HepG2 (cell line): ENCODE measurements at places on chromosomes 7 and 10.

- peak; percentile 10 for DNase-seq
These were observed 31.6 kb downstream of the IL15RA start for GRCh38 chr10:5945561-5946418.

DNA sequence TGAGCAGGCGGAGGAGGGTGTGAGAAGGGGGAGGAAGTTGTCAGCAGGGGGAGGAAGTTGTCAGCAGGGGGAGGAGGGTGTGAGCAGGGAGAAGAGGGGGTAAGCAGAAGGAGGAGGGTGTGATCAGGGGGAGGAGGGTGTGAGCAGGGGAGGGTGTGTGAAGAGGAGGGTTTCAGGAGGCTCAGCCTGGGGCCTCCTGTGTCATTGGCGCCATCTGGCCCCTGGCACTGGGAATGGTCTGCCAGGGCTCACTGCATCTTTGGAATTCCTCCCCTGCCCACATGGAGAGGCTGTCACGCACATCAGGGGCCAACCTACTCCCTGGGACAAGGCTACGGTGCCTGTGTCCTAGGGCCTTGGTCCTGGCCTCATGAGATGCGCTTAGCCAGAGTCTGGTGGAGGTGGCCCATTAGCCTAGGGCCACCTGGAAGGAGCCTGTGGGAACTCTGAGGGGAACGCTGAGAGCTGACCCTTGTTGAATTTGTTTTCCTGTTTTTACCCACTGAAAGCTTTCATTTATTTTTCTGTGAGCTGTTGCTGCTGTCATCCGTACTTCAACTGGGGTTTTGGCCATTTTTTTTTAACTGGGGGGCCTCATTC is 18.0 kb downstream of the CAMK2B start:
- DNase-seq: peak; percentile 16

GRCh38 chr10:87541114-87541513 is 36.4 kb downstream of the MINPP1 start:
- DNase-seq: no peak

DNA sequence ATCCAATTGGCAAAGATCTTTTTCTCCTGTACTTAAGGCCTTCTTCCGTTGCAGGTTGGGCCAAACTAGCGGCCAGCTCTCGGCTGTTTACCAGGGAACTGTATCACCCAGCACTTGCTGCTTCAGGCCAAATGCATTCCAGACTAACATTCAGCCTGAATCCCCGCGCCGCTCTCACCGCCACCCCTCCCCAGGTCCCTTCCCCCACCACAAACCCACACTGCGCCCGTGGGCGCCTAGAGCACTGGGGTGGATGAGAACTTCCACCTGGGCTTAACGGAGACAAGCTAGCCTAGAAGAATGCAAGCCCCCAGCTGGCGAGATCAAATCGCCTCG is 676 bp downstream of the TCAF1 start:
- peak; percentile 25 for DNase-seq

DNA sequence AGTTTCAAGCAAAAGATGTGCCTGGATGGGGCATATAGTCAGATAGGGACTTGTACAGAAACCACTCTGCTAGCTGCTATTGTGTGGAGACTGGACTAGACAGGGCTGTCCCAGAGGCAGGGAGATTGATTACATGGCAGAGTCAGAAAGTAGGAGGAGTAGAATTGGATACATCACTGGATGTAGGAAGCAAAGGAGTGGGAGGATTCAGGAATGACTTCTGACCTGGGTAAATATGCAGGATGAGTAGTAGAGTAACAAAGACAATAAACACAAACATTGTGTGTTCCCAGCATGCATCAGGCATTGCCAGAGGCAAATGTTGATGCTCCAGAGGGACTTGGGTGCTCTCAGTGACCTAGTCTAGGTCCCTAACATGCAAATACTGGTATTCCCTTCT is 30.9 kb upstream of the MAT1A start:
- peak; percentile 39 for DNase-seq

DNA sequence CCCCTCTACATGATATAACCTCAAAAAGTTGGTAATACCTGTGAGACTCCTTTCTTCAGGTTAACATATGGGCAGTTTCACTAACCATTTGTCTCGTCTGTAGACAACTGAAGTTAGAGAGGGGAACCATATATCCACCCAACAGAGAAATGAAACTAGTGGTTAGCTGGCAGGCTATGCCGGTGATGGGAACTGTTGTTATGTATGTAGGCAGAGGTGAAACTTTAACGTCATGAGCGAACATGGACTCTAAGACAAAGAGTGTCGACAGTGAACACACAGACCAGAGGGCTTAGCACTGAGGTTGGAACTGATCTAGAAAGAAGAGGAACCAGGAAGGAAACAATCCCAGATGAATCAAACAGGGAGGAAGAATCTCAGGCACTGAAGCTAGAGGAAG is 112.4 kb downstream of the ELMO1 start:
- no peak for DNase-seq

DNA sequence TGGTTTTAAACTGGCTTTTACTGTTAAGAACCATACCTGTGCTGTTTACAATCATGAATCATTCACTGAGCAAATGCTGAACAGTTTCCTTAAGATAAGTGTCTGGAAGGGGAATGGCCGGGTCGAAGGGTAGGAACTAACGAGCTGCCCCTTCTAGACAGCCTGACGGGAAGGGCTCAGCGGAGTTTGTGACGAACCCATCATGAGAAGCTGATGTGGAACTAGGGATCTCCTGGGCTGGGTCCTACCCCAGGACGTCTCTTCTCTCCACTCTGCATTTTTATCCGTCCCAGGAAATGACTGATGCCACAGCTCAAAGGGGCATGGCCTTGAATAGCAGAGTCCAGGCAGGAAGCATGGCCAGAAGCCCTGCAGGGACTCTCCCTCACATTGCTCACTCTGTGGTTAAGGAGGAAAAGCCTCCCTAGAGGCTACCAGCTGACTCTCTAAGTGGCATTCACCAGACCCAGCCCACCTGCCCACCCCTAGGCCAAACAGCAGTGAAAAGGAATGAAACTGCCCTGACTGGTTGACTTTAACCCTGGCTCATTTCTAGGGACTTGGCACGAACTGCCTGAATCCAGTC is 112.0 kb downstream of the PFKFB3 start:
- DNase-seq: no peak

GRCh38 chr10:75506930-75507329 is 75.5 kb downstream of the LRMDA start:
- DNase-seq: no peak

DNA sequence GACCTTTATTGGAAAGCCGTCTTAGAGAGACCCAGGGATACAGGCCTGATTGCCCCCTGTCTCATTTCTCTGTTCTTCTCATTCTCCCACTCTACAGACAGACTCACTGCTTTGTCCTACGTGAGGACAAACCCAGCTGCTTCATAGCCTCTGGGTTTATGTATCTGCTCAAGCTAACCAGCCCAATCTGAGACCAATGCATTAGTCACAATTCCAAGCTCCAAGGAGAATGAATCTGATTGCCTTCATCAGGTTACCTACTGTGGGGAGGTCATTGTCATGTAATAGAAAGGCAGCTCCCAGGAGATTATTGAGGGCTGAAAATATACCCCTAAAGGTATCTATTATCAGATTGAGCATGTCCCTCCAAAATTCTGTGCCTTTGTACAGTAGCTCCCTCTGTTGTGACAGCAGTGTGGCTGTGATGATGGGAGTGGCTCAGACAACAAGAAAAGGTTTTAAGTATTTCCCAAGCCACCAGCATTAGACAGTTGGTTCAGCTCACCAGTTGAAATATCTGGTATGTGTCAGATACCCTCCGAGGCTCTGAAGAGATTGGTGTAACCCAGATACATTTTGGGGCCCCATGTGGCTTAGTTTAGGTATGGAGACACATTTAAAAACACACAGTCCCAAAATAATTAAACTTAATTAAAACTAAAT is 123.1 kb upstream of the EEPD1 start:
- DNase-seq: no peak

- no peak for DNase-seq
These were observed 99.2 kb downstream of the HECW1 start for GRCh38 chr7:43211693-43212092.

DNA sequence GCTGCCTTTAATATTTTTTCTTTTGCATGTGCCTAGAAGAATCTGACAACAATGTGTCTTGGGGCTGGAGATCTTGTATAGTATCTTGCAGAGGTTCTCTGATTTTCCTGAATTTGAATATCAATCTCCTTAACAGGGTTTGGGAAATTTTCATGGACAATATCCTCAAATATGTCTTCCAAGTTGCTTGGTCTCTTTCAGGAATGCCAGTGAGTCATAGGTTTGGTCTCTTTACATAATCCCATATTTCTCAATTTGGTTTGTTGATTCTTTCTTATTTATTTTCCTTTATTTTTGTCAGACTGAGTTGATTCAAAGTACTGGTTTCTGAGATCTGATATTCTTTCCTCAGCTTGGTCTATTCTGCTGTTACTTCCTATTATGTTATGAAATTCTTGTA is 208.7 kb upstream of the GLI3 start:
- DNase-seq: no peak

- no peak for DNase-seq
These were observed 117.7 kb downstream of the ELFN1 start for GRCh38 chr7:1787681-1788235.

DNA sequence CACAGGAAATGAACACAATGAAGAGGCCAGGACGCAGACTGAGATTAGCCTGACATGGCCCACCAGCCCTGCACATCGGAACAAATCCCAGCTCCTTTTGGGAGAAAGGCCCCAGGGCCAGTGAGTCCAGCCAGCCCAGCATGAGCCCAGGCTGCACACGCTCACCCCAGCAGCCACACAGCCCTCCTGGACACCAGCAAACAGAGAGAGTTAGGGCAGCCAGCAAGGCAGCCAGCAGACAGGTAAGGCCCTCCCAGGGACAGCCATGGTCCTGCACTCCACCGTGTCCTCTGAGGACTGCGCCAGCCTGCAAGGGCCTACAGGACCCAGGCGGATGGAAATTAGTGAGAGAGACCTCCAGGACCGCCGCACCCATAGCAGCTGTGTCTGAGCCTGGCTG is 8.1 kb upstream of the GRID1 start:
- DNase-seq: no peak

DNA sequence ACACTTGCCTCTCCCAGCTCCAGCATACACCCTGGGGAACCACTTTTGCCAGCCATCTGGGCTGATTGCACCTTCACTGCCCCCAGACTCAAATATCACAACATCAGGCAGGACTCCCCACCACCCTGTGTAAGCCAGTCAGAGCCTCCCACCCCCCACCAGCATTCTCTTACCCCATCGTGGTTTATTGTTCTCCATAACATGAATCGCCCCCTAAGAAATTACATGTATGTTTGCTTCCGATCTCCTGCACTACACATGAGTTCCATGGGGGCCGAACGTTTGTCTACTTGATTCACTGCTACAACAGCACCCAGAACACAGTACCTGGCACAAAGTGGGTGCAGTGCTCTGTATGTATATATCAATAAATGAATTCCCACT is 39.4 kb downstream of the CREB3L2 start:
- no peak for DNase-seq

- no peak for DNase-seq
These were observed 295.6 kb downstream of the AUTS2 start for GRCh38 chr7:69893906-69894305.

DNA sequence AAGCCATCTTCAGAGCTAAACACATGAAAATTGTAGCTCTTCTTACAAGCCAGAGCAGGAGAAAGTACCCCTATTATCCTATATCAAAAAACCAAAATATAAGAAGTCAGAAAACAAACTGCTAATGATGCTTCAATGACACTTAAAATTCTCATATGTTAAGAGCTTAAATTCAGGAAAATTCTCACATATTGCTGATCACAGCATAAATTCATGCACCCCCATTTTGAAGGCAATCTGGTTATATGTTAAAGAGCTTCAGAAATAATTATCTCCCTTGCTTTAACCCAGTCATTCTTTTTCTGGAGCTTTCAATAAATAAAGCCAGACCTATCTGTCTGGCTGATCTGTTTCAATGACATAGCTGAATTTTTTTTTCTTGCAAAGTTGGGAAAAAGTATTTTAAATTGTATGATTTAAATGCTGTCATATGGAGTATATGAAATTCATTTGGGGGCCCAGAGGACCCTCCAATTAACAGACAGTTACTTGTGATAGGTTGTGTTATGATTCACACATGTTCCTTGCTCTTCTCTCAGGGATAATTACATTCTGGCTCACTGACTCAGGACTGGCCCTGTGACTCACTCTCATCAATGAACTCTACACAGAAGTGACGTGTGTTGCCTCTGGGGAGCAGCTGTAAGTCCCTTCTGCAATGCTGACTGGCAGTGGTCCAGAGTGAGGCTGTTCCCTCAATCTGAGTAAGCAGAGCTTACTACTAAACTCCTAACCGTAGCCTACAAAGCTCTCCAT is 85.2 kb downstream of the HGF start:
- DNase-seq: peak; percentile 53

DNA sequence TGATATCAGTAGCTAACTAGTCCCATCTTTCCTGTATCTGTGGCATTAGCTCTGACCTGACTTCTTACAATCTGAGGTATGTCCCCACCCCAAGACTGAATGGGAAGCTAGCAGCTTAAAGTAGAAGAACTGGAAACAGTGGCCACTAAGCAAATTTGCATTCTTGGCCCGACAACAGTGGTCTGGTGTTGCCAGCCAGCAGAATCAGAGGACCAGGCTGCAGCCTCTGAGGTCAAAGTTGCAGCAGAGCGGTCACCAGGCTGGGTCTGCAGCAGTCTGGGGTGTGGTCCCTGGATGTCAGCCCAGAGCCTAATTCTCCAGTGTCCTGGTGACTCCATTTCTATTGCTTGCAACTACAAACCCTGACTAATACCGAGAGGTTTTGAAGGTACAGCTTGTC is 26.3 kb downstream of the FAM107B start:
- no peak for DNase-seq

- DNase-seq: no peak
These were observed 32.5 kb downstream of the ARL3 start for GRCh38 chr10:102681696-102682095.

- DNase-seq: no peak
These were observed 2.5 kb downstream of the JCAD start for GRCh38 chr10:30056767-30057355.

DNA sequence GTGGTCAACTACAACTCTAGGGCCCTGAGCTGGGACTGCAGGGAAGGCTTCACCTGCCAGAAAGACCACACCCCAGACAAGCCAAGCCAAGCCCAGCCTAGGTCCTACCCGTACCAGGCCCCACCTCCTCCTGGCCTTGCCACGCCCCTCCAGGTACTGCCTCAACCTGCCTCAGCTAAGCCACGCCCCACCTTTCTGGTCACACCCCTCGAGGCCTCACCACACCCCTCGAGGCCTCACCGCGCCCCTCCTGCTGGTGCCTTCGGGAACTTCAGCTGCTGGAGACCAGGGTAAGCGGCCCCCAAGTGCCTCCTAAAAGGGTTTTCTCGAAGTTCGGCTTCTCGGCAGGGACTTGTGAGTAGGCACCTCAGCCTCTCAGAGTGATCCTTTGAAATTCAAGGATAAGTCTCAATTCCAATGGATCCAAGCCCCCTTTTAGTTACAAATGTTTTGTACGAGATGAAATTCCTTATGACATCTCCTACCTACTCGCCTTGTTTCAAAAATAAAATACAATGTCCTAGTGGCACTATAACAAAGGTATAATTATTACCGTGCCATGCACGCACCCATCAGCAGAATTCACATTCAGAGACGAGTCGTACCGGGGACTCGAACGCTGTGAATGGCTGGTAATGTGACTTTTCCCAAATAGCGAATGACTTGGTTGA is 171.2 kb downstream of the ARHGAP21 start:
- peak; percentile 35 for DNase-seq
